ENCODE measurements at places on chromosomes 5 and 9. TPM values are rescaled to one million over a fixed set of nuclear protein-coding genes. Genes with fewer than 3 reads are reported as not detected.

DNA sequence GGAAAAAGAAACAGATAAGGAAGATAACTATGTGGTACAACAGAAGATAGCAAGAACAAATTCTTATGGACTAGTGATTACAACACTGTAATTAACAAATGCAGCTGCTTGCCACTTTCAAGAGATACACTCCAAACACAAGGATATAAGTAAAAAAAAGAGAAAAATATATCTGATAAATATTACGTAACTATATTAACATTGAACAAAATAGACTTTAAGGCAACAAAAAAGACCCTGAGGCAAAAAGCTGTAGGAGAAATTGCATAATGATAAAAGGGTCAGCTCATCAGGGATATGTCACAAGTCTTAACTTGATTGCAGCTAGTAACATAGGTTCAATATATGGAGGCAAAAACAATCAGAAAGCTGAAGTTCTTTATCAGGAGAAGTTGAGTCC is 51.3 kb upstream of the RNF130 start:
- no peaks in the 10 kb centered on the region for H3K36me3 ChIP-seq
- H3K4me1 ChIP-seq, result no peaks in the 10 kb centered on the region
- H3K27ac ChIP-seq, result no peak overlapping the region
- H3K4me3 ChIP-seq, result no peak overlapping the region
- DNase-seq, result no peak

MED7 gene
- 13.7 TPM for total RNA-seq

DNA sequence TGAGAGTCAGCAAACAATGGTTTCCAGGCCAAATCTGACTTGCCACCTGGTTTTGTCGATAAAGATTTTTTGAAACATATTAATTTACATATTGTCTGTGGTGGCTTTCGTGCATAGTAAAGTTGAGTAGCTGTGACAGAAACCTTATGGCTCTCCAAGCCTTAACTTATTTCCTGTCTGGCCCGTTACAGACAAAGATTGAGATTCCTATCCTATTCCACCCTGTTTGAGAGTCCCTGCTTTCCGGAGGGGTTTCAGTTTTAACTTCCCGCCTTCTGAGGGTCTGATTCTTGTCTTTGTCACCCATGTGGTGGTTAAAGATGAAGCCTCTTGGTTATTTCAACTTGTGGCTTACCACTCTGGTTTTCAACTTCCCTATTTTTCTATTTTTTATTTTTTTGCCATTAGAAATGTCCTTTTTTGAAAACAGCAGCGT is 11.4 kb downstream of the OTULIN start:
- DNase-seq, result no peak
- H3K4me1 ChIP-seq, result peaks cover 76% of the 10 kb centered on the region
- peaks cover 61% of the 10 kb centered on the region for H3K36me3 ChIP-seq
- H3K4me3 ChIP-seq, result peak overlapping the region; percentile 50

POLK gene
- total RNA-seq, result 30.6 TPM

ADGRV1 gene
- 0.18 TPM for total RNA-seq

GRCh38 chr5:19886123-19886917 is 101.7 kb downstream of the CDH18 start:
- DNase-seq, result no peak
- no peaks in the 10 kb centered on the region for H3K36me3 ChIP-seq
- no peaks in the 10 kb centered on the region for H3K4me1 ChIP-seq
- H3K27me3 ChIP-seq, result no peaks in the 10 kb centered on the region

DNA sequence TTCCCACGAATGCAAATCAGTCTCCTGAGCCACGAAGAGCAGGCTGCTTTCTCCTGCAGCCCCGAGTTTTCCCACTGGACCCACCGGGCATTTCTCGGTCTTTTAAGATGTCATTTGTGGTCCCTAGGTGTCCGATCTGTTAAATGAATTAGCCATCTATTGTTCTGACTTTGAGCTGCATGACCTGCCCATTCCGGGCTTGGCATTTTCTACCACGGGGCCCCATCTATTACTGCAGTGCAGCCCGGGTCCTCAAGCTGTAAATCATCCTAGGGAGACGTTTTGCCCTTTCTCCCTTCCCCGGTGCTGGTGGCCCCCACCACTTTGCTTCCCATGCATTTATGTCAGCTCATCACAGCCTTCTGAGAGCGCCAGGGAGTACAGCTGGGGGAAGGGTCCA is 405.4 kb downstream of the IRX1 start:
- H3K4me3 ChIP-seq, result no peak overlapping the region
- DNase-seq, result no peak
- H3K36me3 ChIP-seq, result no peaks in the 10 kb centered on the region

- no peaks in the 10 kb centered on the region for H3K27me3 ChIP-seq
- no peak overlapping the region for H3K27ac ChIP-seq
- no peak overlapping the region for H3K4me3 ChIP-seq
Observed at GRCh38 chr9:133888048-133888808, 103.9 kb downstream of the VAV2 start.

CYSRT1 gene
- total RNA-seq, result not detected

DOCK8 gene
- 166 TPM for total RNA-seq

DNA sequence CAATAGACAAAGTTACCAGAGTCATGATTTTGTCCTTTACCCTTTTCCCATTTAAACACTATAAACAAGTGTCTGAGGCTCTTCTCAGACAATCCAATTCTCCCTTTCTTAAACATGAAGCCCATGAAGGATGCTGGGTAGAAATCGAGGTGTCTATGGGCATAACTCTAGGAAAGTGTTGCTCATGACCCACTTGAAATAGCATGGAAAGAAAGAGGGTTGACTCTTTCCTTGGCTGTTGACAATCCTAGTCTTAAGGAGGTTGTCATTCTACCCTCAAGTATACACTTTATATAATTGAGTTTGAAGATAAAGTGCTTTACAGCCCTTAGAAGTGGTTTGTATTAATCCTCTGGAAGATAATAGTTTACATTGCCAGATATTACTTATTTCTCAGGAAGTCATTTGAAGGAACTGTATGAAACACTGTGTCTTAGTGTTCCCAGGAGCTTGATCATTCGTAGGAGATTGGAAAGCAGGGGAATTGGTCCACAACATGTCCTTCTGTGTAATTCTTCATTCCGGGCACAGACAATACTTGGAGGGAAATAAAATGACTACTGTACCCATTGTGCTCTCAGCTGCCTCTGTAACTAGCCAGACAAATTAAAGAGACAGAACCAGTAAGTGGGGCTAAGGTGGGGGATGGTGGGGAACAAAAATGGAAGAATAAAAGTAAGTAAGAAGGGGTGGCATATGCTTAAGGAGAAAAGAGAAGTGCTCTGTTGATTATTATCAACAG is 1078.3 kb upstream of the DMAC1 start:
- no peak for DNase-seq
- H3K4me3 ChIP-seq, result no peak overlapping the region
- no peaks in the 10 kb centered on the region for H3K36me3 ChIP-seq
- no peaks in the 10 kb centered on the region for H3K4me1 ChIP-seq

DNA sequence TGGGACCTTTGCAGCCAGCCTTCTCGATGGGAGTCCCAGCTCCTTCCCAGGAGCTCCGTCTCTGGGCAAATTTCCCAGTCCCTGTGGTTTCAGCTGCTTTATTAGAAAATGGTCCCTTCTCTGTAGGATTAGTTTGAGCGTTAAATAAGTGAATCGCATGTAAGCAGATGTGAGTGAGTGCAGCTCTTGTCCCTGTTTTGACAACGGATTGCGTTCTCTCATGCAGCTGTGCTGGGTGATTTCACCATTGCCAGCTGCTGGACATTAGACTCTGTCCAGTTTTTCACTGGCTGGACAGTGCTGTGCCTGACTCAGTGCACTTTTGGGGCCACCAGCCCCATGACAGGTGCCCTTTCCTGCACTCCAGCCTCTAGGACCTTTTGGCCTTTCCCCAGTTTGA is 11.6 kb upstream of the CEL start:
- DNase-seq, result no peak
- no peak overlapping the region for H3K27ac ChIP-seq
- H3K27me3 ChIP-seq, result no peaks in the 10 kb centered on the region
- no peaks in the 10 kb centered on the region for H3K4me1 ChIP-seq
- H3K36me3 ChIP-seq, result peaks cover 33% of the 10 kb centered on the region
- H3K4me3 ChIP-seq, result no peak overlapping the region

DNA sequence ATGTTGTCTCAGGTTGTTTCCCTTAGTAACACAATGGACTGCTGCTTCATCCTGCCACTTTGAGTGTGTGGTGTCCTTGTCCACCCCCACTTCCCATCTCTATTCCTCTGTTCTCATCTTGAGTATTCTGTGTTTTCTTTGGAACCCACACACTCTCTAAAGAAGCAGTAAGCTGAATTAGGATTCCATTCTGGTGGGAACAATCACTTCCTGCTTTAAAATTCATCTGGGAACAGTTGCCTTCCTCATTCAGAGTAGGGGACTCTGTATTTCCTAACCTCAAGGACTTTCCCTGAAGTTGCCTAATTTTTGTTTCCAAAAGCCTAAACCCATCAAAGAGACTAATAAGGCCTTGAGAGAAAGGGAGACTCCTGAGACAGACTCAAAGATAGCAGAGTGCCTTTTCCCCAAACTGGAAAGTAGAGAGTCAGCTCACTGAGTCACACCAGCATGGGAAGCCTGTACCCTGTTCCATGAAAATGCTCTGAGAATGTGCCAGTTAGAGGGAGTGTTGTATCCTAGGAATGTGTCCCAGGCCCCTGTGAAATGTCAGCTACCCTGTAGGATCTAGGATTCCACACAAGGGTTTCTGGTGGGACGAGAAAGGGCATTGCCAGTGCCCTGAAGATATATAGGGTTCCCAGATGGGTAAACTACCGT is 63.6 kb downstream of the CCDC192 start:
- no peaks in the 10 kb centered on the region for H3K4me1 ChIP-seq
- H3K4me3 ChIP-seq, result no peak overlapping the region
- DNase-seq, result no peak
- no peaks in the 10 kb centered on the region for H3K36me3 ChIP-seq

DNA sequence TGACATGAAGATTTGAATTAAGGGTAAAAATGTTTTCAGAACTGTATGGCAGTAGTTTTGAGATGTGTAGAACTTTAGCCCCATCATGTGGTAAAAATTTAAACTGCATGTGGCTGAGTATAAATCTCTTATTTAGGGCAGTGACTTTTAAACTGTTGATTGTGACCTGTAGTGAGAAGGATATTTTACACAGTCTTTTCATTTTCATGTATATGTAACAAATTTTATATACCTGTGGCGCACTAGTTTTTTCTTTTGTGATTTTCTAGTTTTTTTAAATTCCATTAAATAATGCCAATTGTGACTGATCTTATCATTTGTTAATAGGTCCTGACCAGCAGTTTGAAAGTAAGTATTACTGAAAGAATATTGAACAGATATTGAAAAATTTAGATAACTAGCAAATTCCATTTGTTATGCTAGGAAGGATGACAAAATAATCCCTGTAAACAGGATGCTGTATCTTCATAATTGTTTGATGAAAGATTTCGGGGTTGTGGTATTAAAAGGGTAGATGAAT is 47.2 kb downstream of the GPBP1 start:
- peaks cover 49% of the 10 kb centered on the region for H3K4me1 ChIP-seq
- H3K27ac ChIP-seq, result peak overlapping the region; percentile 67
- H3K27me3 ChIP-seq, result no peaks in the 10 kb centered on the region

DNA sequence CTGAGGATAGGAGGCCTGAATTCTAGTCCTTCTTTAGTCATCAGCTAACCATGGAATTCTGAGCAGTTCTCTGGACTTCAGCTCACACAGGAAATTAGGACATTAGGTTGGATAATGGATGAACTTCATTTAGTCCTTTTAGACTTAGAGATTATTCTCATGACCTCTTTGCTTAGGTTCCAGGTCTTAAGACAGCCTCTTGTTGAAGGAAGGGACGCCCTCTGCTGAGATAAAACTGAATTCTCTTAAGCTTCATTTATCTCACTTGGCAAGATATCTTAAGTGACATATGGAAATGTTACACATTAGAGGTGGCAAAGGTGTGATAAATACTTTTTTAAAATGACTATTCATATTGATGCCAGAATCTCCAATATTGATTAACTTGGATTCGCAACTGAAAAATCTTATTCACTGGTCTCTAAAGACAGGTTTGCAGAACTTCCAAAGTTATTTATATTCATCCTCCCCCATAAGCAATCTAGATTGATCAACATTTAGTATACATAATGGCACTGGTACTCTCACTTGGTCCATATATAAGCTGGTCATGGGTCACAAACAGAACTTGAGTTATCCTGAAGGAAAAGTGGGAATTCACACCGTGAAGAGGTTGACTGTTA is 16.9 kb upstream of the ZNF366 start:
- peaks cover 4% of the 10 kb centered on the region for H3K27me3 ChIP-seq
- H3K27ac ChIP-seq, result no peak overlapping the region
- no peak overlapping the region for H3K4me3 ChIP-seq
- no peaks in the 10 kb centered on the region for H3K4me1 ChIP-seq
- no peak for DNase-seq

TAF11L2 gene
- not detected for total RNA-seq

GRCh38 chr9:87193925-87194868 is 246.9 kb upstream of the GAS1 start:
- no peak overlapping the region for H3K27ac ChIP-seq
- H3K4me3 ChIP-seq, result no peak overlapping the region
- no peaks in the 10 kb centered on the region for H3K36me3 ChIP-seq
- peaks cover 2% of the 10 kb centered on the region for H3K4me1 ChIP-seq
- H3K27me3 ChIP-seq, result peaks cover 24% of the 10 kb centered on the region

GRCh38 chr5:57690724-57691123 is 208.1 kb upstream of the ACTBL2 start:
- H3K4me3 ChIP-seq, result no peak overlapping the region
- peaks cover 4% of the 10 kb centered on the region for H3K4me1 ChIP-seq
- no peaks in the 10 kb centered on the region for H3K36me3 ChIP-seq
- no peak overlapping the region for H3K27ac ChIP-seq

DMRTA1 gene
- total RNA-seq, result not detected

TJP2 gene
- total RNA-seq, result 3.9 TPM

OTP gene
- not detected for total RNA-seq

DNA sequence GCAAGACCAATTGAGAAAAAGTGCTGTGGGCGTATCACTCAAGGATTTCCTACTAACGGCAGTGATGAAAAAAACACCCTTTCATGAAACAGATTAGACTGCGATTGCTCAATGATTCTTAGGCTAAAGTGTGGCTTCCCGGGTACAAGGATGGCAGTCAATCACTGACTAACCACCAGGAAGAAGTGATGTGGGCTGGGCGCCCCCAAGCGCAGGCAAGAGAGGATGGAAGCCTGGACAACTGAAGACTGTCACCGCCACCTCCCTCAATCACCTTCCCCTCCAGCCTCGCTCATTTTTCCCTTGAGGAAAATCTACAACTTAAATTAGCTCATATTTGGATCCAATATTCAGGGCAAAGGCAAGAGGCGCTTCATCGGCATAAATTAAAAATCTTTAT is 707.2 kb downstream of the MTRR start:
- DNase-seq, result no peak
- no peak overlapping the region for H3K27ac ChIP-seq
- no peak overlapping the region for H3K4me3 ChIP-seq
- no peaks in the 10 kb centered on the region for H3K27me3 ChIP-seq

DNA sequence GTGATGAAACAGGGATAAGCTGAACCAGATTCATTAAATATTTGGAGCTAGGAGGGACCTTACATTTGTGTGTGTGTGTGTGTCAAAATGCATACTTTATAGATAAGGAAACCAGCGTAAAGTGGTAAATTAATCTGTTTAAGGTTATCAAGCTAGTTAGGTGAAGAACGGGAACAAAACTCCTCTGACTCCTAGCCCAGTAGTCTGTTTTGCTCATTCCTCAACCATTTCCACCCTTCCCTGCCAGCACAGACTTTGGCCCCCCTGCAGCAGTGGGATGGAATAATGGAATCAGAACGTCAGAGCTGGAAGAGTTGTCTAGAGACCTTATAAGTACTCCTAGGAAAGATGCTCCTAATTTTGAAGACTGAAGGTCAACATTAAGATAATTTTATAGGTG is 6.5 kb downstream of the AGXT2 start:
- H3K27me3 ChIP-seq, result peaks cover 32% of the 10 kb centered on the region
- no peaks in the 10 kb centered on the region for H3K36me3 ChIP-seq
- no peak overlapping the region for H3K27ac ChIP-seq
- no peaks in the 10 kb centered on the region for H3K4me1 ChIP-seq
- no peak overlapping the region for H3K4me3 ChIP-seq
